Activated CD4-positive, alpha-beta T cell treated with anti-CD3 and anti-CD28 coated beads, Interleukin-2, amount 10 ng/mL, durations not matched to agents 7 days and 5 days (primary cell): ENCODE measurements at places on chromosomes 7 and 10.

DNA sequence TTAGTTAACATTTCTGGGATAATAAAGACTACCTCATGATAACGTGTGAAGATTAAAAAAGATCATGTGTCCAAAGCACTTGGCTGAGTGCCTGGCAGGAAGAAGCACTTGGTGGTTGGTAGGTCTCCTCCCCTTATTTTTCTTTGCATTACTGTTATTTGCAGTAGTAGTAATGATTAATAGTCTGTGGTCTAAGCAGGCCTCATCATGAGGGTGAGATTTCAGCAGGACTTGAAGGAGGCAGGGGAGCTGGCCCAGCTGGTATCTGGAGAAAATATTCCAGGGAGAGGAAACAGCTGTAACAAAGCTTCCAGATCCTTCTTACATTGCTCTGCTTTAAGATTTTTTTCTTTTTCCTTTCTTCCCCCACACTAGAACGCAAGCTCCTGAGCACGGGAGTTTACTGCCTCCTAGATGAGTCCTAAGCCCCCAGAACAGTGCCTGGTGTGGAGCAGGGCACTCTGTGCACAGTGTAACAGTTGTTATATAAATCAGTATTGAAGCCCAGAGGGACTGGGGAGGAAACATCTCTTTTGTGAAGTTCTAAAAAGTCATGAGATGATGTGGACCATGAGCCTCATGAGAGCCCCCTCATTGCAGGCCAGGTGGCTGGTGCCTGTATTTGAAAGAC lies 31.1 kb upstream of the RHEB start:
- no peak for DNase-seq

DNA sequence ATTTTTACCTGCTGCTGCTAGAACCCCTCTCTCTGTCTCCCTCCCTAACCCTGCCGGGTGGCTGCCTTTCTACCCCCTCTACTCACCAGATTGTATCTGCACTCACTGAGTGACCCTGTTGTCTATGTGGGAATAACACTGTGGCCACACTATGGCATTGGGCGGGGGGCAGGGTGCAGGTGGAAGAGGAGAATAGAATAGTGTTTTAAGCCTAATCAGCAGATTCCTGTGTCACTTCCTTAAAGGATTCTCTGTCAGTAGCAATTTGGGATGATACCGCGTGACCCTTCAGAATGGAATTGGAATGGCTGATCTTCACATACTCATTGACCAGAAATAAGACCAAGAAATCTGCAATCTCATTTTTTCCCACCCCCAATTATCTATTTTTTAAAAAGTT lies 67.1 kb upstream of the ANKRD1 start:
- no peak for DNase-seq

GRCh38 chr7:1100386-1100785 lies 12.5 kb downstream of the GPER1 start:
- no peak for DNase-seq

DNA sequence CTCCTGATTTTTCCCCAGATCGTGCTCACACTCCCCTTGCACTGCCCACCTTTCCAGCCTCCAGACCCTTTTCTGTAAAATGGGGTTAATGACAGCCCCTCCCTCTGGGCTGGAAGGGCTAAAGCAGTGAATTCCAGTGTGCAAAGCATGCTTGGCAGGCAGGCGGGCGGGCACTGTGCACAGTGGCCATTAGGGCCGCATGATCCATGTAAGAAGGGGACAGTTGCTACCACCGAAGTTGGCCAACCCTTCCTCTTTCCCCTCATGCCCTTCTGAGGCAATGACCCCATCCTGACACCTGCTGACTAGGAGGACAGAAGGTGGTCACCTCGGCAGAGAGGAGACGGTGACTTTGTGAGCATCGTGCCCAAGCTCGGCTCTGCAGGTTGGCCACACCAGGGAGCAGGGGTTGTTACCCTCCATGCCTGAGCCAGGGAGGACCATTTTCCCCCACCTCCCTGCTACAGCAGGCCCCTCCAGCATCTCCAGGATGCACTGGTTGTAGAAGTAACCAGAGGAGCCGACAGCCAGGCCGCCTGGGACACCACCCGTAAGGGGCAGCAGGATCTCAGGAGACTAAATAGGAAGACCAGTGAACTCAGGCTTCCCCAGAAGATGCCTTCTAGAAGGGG lies 166.4 kb downstream of the SLIT1 start:
- DNase-seq: no peak

GRCh38 chr10:46255801-46256747 lies 30.7 kb upstream of the ANTXRL start:
- peak; percentile 64 for DNase-seq

DNA sequence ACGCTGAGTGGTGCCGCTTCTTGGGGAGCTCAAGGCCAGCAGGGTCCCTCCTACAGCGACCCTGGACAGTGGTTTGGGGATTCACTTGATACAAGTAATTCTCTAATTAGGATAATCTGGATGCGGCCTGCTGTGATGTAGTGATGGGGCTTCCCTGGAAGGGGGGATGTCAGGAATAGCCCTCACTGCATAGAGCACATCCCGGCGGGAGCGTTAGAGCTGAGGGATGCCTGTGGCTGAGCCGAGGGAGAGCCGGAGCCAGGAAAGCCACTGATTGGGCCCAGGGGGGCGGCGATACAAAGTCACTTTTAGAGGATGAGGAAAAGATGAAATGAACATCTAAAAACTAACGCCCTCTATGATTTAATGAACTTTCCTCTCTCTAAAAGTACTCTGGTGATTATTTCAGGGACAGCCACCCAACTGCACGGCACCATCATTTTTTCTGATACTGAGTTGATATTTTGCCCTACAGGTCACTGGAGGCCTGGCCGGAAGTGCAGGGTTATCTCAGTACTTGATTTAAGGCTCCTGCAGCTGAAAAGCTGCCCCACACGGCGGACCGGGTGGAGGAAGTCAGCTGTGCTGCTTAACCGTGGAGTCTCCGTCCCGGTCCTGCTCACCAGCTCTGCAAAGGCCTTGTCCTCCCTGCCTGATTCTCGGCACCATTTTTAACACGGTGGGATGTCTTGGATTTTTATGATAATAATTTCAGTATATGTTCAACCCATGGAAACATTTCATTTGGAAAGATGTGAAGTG lies 518.8 kb downstream of the DNAJB6 start:
- no peak for DNase-seq

DNA sequence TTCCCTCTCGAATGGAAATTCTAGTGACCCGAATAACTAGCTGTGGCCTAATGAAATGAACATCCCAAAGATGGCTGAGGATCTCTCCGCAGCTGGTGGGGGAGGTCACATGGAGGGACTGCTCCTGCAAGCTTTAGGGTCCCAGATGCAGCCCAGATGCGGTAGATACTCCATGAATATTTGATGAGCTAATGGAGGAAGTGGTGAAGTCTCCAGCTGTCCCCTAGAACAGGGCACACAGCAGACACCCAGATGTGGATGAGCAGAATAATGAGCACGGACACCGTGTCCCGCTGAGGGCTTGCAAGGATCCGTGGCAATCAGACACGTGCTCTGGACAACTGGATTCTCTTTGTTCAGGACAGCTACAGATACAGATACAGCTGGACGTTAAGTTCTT lies 59.2 kb downstream of the DENND2A start:
- DNase-seq: no peak

GRCh38 chr10:84298057-84298456 lies 30.3 kb upstream of the CCSER2 start:
- no peak for DNase-seq

- DNase-seq: no peak
Measured at GRCh38 chr10:124156524-124157260, 63.3 kb upstream of the CHST15 start.

DNA sequence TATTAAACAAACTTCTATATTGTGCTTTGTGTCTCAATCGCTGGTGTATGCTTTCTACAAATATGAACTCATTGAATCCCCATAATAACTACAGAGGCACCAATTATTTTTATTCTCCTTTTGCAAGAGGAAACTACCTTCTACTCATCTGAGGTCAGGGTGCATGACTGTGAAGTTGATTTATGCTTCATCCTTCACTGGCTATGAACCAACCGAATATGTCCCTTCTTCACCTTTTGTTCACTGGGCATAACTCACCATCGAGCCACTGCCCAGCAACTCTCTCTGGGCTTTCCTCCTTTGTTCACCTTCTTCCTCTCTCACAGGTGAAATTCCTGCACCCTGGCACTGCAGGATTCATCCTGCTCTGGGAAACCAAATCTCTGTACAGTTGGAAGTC lies 61.3 kb upstream of the PFKP start:
- no peak for DNase-seq

GRCh38 chr10:34537629-34538231 lies 277.4 kb downstream of the PARD3 start:
- DNase-seq: no peak

GRCh38 chr10:114519756-114520293 lies 115.5 kb upstream of the AFAP1L2 start:
- no peak for DNase-seq

DNA sequence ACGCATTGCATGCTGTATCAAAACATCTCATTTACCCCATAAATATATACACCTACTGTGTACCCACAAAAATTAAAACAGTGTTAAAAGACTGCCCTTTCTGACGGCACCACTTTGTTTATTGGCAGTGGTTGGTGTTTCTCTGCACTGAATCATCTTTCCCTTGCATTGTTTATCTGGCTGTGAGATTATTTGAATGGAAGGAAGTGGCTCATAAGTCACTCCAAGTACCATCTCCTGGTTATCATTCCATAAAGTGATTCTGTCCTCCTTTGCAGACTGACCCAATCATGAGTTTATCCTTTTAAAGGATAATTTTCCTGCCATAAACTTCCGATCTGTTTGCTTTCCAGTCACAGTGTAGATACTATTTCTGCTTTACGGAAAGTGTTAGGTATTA lies 183.8 kb downstream of the CAMK1D start:
- DNase-seq: no peak
